Activated CD8-positive, alpha-beta memory T cell treated with anti-CD3 and anti-CD28 coated beads, Interleukin-2, amount 50 U/mL, for 4 hours (primary cell): ENCODE measurements at places on chromosomes 13 and 19.
A peak's percentile ranks its signal among the peaks of the same experiment; 100 is the strongest.

DNA sequence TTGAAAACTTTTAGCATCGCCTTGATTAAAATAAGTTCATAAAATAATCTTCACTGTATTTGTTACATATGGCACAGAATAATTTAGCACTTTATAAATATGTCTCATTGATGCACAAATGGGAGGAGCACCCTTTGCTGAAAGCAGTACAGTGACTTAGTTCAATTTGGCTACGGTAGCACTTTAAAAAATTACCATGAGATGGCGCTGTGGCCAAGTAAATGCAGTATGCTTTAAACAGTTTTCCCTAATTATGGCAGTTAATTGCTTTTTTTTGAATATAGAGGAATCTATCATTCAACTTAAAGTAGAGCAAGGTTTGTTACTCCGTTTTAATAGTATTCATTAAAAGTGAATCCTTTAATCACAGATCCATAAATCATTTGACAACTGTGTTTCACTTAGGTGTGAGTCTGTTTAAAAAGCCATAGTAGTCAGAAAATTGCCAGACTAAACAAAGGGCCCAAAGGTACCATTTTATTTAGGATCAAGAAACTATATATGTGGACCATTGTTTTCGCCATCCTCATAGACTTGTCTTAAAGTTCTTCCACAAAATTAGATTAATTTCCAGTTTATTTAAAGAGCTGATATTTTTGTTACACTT is 34.7 kb upstream of the ESD start:
- DNase-seq: peak; percentile 18

DNA sequence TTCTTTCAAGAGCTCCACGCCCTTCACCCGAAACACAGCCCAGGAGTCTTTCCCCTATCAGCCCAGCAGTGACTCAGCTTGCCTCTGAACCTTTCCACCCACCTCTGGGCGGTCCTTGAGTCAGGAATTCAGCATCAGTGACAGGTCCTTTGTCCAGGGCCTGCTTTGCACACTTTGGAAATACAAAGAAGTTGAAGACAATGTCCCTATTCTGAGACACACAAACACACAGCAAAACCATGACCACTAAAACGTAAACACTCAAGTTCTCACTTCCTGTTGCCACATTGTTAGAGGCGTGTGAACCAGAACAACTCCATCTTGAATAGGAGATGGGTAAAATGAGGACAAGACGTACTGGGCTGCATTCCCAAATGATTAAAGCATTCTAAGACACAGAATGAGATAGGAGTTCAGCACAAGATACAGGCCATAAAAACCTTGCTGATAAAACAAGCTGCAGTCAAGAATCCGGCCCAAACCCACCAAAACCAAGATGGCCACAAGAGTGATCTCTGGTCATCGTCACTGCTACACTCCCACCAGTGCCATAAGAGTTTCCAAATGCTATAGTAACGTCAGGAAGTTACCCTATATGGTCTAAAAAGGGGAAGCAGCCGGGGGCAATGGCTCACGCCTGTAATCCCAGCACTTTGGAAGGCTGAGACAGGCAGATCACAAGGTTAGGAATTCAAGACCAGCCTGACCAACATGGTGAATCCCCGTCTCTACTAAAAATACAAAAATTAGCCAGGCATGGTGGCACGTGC is 49.2 kb upstream of the ATP12A start:
- no peak for DNase-seq

DNA sequence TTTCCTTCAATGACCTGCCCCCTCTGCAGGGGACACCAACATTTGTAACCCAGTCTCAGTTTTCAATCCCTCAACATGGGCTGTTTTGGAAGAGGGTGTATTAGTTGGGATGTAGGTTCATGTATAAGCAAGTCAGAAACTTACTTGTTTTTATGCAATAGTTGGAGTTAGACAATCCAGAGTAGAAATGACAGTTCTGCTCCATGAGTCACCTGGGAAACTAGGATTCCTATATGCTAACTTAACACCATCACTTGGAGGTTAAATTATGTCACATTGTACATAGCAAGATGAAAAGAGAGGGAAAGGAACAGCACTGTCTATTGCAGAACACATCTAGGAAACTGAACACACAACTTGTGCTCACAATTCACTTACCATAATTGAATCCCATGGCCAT is 436.4 kb downstream of the RFC3 start:
- no peak for DNase-seq

DNA sequence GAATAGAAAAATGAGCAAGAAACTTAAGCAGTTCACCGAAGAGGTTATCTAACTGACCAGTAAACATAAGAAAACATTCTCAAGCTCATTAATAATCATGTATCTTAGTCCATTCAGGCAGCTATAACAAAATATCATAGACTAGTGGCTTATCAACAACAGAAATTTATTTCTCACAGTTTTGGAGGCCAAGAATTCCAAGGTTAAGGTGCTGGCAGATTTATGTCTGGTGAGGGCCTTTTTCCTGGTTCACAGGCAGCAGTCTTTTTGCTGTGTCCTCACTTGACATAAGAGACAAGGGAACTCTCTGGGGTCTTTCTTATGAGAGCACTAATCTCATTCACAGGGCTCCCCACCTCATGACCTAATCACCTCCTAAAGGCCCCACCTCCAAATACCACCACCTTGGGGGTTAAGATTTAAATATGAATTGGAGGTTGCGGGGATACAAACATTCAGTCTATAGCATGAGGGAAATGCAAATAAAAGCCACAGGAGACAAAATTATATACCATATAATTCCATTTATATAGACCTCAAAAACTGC is 123.6 kb downstream of the ZAR1L start:
- DNase-seq: no peak

GRCh38 chr13:100098445-100099116 is 9.7 kb downstream of the PCCA start:
- DNase-seq: no peak

- DNase-seq: no peak
These were observed 12.0 kb downstream of the ACTL9 start for GRCh38 chr19:8686549-8686948.

- no peak for DNase-seq
These were observed 162.0 kb downstream of the EFNB2 start for GRCh38 chr13:106373304-106373988.

GRCh38 chr19:42098781-42099180 is 22.8 kb downstream of the ZNF574 start:
- no peak for DNase-seq
